Endodermal cell (in vitro differentiated cells): ENCODE measurements at places on chromosomes 2 and 18.

- DNase-seq = peak; percentile 30
Measured at GRCh38 chr2:241103176-241103595, 1.1 kb upstream of the MTERF4 start.

DNA sequence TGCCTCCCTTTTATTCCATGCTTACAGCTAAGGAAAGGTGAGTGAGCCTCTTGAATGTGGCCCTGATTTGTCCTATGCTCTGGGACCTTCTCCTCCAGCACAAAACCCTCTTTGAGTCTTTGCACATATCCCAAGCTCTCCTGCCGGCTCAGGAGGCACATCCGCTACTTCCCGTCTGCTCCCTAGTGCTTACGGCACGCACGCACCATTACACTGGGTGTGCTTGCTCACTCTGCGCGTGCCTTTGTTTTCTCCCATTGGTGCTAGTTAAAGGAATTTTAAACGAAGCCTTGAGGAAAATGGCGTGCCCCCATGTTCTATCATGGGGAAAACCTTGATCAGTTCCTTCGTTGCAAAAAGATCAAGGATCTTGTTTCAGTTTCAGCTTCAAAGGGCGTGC, 7.9 kb upstream of the DGKD start:
- DNase-seq = no peak

- DNase-seq = no peak
Measured at GRCh38 chr2:15570104-15570503, 9.0 kb upstream of the NBAS start.

DNA sequence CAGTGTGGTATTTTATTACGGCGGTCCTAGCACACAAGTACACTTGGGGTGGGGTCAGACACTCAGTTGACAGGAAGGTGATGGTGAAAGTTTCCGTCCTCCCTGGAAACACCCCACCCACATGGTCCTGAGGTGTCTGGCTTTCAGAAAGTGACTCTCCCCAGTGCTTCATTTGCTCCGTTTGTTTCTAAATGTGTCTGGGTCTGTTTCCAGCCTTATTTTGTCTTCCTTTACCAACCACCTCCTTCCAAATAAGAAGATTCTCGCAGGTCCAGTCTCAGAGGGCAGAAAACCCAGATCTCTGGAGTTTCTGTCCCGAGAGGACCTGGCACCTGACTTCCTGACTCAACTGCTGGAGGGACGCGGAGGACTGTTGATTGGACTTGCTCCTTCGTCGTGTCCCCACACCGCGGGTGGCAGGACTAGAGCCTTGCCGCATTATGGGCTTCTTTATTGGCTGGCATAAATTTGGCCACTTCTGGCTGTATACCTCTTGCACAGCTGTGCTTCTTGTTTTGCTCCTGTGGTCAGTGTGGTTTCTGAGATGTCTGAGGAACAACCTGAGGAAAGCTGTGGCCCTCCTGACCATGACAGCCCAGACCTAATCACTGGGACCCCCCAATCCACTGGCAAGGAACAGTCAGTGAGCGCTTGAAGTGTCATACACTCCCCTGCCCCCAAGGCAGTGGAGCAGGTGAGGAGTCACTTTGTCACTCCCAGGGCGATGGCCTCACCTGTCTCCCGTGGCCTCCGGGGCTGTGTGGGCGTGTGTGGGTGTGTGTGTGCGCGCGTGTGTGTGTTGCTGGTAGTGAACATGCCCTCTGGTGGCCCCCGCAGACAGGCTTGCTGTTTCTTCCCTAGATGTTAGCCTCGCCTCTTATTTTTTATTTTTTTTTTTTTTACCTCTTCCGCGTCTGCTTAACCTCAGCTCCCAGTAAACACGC, 45.6 kb downstream of the MEX3C start:
- no peak for DNase-seq

- DNase-seq = no peak
Measured at GRCh38 chr2:160402501-160402900, 91.1 kb downstream of the RBMS1 start.

- DNase-seq = no peak
Measured at GRCh38 chr2:109442715-109443319, 170.9 kb downstream of the SEPTIN10 start.

DNA sequence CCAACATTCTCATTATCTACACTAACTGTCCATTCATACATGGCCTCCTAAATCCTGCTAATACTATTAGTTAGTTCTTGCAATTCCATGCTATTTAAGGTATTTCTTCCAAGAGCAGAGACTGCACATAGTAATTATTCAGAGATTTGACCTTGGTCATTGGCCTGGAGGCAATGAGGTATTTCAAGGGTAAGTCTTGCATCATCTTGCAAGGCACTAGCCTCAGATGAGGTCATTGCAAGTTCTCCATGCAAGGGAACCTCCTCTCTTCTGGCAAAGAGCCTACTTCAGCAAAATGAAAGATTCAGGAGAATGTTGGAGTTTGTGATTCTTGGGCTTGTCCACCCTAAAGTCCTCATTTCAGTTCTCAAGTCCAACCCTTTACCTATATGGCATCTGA, 48.5 kb upstream of the IKZF2 start:
- DNase-seq = no peak

GRCh38 chr2:220586980-220587530, 959.6 kb downstream of the SLC4A3 start:
- no peak for DNase-seq

DNA sequence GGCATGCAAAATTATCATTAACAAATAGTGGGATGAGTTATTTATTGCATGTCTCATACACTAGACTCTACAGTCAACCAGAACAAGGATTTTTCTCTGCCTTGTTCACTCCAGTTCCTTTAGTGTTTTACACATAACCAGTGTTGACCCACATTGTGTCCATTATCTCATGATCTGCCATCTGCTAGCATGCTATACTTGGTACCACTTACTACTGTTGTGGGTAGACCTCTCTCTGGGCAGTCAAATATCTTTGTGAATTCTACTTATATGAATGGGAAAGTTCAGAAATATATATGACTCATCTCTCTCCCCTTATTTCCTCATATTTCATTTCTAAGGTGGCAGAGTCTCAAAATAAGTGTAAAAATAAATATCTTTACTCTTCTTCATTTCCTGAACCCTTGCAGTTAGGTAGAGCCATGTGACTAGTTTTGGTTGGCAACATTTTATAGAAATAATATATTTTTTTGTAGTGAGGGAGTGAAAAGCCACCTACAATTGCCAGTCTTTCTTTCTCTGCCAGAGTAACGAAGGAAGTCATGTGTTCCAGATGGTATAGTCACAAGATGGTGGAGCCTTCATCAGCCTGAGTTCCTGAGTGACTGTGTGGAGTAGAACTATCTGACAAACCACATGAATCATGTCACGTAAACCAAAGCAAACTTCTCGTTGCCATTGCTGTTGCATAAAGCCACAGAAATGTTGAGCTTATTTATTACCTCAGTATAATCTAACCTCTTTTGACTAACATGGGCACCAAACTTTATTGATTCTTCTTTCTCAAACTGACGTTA, 704.0 kb downstream of the RNF144A start:
- DNase-seq = no peak

- DNase-seq = no peak
Measured at GRCh38 chr2:22634167-22634566, 750.8 kb upstream of the KLHL29 start.

DNA sequence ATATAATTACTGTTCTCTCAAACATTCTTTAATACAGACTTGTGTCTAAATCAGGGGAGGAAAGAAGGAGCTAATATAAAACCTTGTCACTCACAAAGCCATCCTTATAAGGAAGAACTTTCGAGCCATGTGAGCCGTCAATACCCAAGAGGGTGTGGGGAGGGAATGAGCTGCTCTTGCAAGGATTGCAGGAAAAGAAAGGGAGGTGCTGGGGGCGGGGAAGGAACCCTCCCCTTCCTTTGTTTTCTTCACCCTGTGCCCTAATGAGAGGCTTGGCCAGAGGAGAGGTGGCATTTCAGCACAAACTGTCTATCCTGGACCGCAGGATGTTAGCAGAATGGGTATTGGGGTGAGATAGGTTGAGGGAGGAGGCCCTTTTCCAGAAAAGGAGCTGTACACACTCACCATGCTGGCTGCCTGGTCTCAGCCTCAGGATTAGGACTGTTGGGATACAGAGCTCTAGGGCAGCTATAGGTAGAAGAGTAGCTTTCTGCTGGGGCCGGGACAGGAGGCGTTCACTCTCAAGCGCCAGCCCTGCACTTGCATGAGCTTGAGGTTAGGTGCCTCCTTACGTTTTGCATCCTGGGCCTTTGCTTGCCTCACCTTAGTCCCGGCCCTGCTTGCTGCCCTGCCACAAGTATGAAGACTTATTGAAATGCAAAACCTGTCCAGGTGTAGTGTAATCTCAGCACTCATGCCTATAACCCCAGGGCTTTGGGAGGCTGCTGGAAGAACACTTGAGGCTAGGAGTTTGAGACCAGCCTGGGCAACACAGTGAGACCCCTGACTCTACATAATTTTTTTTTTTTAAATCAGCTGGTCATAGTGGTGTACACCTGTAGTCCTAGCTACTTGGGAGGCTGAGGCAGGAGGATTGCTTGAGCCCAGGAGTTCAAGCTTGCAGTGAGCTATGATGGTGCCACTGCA, 190.5 kb downstream of the LOXHD1 start:
- DNase-seq = peak; percentile 80

- DNase-seq = peak; percentile 40
Measured at GRCh38 chr2:26668856-26669750, 23.4 kb upstream of the KCNK3 start.

DNA sequence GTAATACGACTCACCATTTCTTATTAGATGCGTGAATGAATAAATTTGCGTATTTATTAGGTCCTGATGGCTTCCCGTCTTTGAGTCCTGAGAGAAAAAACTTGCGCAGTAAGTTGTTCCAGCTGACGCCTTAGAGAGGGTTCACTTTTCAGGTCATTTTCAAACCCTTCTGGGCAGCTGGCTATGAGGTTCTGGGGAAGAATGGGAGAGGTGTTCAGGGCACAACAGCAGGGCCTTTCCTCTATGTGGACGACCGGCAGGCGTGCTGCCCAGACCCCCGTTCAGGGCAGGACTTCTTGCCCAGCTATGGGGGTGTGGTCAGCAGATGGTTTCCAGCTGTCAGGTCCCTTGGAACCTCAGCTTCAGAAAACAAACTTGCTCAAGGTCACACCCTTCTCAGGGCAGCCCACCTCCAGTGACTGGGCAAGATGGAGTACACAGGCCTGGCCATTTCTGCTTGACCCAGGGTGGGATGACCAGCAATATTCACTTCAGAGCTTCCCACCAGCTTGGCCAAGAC, 61.1 kb upstream of the TNP1 start:
- DNase-seq = peak; percentile 31

DNA sequence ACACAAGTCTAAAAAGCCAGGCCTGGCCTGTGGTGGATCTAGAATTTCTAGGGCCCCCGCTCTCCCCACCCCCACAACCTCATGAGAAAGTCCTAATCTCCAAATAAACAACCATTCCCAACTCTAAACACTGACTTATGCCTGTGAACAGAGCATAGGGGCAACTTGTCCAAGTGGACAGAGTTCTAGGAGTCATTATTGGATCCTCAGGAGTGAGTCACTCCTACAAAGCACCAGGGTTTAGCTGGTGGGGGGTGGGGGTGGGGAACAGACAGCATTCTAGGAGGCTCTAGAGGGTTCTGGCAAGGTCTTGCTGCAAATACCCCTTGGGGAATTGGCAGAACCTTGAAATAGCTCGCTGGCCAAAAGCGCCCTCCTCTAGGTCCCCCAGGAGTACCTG, 83.3 kb downstream of the ZCCHC2 start:
- no peak for DNase-seq

GRCh38 chr2:195458936-195459335, 198.1 kb upstream of the SLC39A10 start:
- DNase-seq = no peak

DNA sequence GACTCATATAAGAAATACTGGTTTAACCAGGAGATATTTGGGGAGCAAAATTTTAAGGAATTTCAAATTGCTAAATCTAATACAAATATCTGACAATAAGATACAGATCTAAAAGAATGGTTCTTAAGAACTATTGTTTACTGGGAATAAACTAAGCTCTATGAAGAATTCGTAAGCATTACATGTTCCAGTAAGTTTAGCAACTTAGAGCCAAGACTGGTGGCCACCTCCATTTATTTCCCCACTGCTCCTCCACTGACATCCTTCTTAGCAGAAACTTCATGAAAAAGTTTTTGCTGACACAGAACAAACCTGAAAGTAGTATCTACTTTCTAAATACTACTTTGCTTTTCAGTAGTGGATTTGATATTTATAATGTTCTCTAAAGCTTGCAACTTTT, 83.0 kb downstream of the ACSL3 start:
- no peak for DNase-seq

- DNase-seq = peak; percentile 23
Measured at GRCh38 chr2:132429941-132430573, 13.5 kb downstream of the GPR39 start.

GRCh38 chr18:52617931-52618330, 277.9 kb downstream of the DCC start:
- no peak for DNase-seq

DNA sequence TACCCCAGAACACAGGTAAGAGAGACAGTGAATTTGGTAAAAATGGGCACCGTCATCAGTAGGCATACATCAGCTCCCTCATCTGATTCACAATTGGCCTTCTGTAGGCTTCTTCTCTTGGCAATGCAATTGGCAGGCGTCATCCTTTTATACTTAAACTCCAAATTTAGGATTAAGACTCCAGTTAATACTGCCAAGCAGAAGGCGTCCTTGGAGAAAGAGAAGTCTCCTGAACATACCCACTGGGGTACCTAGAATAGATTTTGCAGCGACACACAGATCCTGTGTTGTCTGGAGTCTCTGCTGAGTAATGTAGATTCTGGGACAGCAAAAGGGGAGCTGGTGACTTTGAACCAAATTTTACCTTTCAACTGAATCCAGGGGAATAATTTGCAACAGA, 592 bp upstream of the METAP1D start:
- DNase-seq = no peak

DNA sequence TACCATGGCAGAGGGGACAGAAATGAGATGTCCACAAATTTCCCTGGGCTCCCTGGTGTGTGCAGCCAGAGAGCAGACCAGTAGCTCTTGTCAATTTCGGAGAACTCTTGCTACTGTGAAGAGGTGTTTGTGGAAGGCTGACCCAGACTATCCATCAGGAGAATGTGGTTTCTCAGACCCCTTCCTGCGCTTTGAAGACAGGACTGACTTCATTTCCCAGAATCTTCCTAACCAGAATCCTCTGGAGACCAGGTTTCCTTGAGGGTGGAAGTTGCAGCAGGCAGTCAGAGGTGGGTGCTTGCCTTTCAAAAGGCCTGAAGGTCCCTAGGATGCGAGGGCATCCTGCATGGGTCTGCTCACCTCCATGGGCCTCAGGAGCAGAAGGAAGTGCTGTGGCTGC, 121.9 kb downstream of the LAMA3 start:
- no peak for DNase-seq

DNA sequence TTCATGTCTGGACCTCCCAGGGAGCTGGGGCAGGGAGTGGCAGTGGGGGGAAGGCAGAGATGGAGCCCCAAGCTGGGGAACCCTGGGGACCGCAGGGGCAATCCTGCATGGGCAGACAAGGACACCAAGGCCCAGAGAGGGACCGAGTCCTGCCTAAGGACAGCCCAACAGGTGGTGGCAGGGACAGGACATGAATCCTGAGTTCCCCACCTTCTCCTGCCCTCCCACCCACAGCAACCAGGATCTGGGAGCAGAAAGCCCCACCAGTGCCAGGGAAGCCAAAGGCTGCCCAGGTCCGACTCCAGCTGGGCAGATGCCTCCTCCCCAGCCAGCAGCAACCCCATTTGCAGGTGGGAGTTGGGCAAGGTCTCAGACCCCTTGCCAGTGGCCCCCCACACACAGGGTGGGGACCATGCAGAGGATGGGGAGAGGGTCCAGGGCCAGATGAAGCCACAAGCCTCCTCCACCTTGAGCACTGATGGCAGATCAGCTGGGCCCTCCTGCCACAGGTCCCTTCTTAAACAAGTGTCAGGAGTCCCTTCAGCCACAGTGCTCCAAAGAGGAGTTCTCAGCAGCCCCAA, 6.3 kb downstream of the ADRA2B start:
- DNase-seq = peak; percentile 49
